HFFc6 (cell line): ENCODE measurements at places on chromosomes 4 and X. TPM values are rescaled to one million over a fixed set of nuclear protein-coding genes. Genes with fewer than 3 reads are reported as not detected.

Gene PAGE4
- total RNA-seq, result not detected in 2 replicates

Gene PDLIM3
- total RNA-seq, result not detected in 3 replicates

Gene DCAF4L1
- total RNA-seq, result not detected in 3 replicates

Gene OPN1LW
- total RNA-seq, result not detected in 3 replicates

Gene C1QTNF7
- not detected in 3 replicates for total RNA-seq

Gene CITED1
- 0.27 to 0.39 TPM in 2 of 3 replicates, not detected in the other for total RNA-seq

Gene CXCL13
- total RNA-seq, result not detected in 2 replicates

Gene TSPAN6
- 17.9 to 20.4 TPM (median 19.9 TPM) in 3 replicates for total RNA-seq

Gene SRPX2
- total RNA-seq, result 19.8 to 32.0 TPM (median 24.2 TPM) in 3 replicates

Gene VCX
- not detected in 2 replicates for total RNA-seq

Gene TMPRSS11A
- total RNA-seq, result not detected in 3 replicates

Gene TBX22
- not detected in 3 replicates for total RNA-seq

- peak; percentile 17 for DNase-seq
Observed at GRCh38 chr4:156766846-156767245, 204.8 kb downstream of the PDGFC start.

DNA sequence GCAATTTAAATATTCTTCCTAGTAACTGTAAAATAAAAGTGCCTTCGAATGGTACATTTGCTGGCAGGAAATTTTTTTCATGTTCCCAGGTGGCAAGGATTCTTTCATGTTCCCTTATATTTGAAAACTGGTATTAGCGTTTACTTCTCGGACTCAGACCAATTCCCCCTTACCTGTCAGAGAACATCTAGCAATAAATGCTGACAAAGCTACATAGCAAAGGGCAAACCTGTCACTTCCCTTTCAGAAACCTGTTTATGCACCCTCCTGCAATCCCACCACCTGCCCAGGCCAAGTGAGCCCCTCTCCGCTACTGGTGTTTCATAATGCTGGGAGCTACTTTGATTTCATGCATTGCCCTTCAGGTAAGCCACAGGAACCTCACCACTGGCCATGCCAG is 98.2 kb downstream of the HPRT1 start:
- DNase-seq, result no peak

DNA sequence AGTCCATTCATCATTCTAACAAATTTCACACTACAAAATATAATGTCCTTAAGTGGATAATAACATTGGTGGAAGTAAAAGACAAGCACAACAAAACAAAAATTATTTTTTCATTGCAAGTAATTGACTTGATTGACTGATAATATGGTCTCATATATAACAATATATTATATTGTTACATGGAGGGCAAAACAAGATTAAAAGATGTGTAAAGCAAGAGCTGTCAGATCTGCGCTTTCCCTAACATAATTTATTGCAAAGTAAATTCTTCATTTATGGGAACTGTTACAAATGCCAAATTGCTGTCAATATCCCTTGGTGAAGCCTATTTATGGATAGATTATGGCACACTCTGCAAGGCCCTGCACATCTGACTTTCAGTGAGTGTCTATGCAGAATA is 233.6 kb downstream of the PCDH7 start:
- no peak for DNase-seq

GRCh38 chrX:30343206-30343605 is 34.0 kb upstream of the NR0B1 start:
- no peak for DNase-seq

GRCh38 chr4:30789219-30789671 is 69.1 kb downstream of the PCDH7 start:
- no peak for DNase-seq

DNA sequence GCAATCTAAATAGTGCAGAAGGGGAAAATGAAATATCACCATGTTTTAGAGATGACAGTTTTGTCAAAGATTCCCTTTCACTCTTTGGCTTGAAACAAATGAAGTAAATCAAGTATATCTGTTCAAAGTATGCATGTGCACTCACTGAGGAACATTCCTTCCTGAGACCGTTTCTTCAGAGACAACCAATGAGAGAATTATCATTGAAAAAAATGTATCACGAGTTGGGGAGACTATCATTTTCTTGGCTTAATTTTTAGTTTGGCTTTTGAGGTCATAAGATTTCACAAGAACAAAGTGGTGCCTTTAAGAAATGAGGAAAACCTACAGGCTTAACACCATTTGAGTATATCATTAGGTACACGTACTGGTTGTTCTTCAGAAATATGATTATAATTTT is 56.3 kb downstream of the PCDH7 start:
- DNase-seq, result no peak

- DNase-seq, result no peak
Observed at GRCh38 chr4:52164116-52164515, 113.0 kb downstream of the SPATA18 start.

DNA sequence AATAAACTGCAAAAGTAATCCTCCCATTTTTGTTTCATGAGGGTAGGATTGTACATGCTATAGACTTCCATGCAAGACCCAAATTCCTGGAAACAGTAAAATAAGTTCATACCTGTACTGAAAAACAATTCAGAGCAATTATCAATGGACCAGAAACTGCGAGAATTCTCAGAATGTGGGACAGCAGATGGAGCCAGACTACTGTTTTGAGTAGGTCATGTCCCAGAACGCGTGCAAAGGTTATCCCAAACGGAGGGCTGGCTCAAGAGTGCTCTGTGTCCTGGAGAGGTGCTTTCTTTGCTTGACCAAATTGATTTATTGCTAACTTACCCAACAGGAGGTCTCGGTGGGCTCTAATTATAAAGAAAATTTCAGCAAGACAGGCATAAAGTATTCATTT is 1.7 kb upstream of the MAGEH1 start:
- DNase-seq, result no peak

DNA sequence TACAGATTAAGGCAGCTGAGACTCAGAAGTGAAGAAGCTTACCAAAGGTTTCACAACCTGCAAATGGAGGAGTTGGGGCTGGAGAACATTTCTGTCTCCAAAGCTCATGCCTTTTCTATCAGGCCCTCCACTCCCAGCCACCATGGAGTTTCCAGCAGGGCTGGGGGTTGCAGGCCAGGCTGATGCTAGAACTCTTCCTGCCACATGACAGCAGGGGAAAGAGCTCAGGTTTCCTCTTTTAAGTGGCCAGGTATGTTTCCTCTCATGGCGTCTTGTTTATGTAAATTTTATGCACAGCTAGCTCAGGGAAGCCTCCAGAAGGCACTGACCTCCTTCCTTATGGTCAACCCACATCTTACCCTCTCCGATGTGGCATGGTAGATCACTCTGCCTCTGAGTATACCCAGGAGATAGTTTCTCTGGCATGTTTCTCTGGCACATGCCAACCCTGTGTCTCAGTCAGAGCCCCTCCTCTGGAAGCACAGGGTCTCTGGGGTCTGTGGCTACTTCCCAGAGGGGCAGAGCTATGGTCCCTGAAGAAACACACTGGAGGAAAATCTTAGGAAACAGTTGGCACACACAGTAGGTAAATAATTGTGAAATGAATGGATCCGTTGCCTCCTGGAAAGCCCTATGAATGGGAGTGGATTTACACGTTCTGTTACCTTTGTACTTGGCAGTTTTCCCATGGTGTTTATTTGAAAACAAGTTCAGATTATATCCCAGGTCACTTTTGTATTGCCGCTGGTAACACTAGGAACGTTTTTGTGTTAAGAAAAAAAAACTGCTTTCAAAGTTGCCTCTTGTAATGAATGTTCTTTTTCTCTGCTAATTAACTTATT is 28.9 kb downstream of the PDK3 start:
- no peak for DNase-seq

DNA sequence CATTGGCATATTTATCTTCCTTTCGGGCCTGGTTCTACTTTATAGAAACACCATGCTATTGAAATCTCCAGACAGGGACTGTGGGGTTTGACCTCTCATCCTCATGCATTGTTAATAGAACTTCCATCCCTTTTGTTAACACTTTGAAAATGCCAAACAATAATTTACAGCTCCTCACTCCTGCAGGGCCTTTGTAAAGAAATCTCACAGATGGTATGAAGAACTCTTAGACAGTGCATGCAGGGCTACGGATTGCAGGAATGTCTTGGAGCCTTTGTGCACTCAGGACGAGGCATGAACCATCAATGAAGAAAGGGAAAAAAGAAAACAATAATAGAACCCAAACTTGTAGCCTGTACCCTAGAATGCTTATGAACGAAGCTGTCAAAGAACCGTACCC is 92.8 kb upstream of the TMEM47 start:
- DNase-seq, result no peak

- DNase-seq, result peak; percentile 68
Observed at GRCh38 chr4:20249333-20249732, 2.4 kb upstream of the SLIT2 start.

DNA sequence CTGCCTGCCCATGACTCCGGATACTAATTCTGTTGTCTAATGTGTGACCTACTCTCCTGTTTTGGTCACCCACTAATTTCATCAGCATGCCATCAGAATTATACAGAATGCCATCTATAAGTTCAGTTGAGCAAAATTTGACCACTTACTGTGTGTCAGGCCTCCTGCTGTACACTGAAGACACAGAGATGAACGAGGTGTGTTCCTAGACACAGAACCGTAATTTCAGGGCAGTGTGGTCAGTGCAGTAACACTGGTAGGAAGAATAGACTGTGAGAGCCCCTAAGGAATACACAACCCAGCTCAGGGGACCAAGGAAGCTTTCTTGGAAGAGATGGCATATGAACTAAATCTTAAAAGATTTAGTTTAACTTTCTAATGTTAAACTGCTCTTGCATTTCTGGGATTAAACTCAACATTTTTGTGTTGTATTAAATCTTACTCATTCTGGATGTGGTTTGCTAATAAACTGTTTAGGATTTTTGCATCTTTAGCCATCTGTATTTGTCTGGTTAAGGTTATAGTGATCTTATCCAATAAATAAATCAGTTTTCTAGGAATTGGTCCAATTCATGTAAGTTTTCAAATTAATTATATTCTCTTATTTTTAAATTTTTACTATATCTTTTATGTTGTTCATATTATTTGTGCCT is 34.3 kb downstream of the KANTR start:
- DNase-seq, result peak; percentile 40

- peak; percentile 7 for DNase-seq
Observed at GRCh38 chr4:187006189-187006618, 282.5 kb upstream of the FAT1 start.

DNA sequence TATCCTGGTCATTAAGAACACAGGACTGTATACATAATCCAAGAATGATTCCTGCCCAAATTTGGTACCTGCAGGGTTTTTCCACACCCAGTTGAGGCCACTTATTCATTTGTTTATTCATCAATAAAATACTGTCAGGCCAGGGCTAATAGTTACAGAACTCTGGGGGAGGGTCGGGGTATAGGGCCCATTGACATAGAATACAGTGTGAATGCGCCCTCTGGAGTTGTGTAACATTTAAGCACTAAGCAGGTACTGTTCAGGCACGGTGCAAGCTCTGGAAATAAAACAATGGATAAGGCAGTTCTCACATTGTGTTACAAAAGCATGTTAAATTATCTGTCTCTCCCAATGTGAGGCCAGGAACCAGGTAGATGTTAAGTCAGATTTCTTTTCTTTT is 30.8 kb upstream of the LRBA start:
- DNase-seq, result no peak
